ENCODE measurements at places on chromosomes 6 and 20.
A peak's percentile ranks its signal among the peaks of the same experiment; 100 is the strongest.

DNA sequence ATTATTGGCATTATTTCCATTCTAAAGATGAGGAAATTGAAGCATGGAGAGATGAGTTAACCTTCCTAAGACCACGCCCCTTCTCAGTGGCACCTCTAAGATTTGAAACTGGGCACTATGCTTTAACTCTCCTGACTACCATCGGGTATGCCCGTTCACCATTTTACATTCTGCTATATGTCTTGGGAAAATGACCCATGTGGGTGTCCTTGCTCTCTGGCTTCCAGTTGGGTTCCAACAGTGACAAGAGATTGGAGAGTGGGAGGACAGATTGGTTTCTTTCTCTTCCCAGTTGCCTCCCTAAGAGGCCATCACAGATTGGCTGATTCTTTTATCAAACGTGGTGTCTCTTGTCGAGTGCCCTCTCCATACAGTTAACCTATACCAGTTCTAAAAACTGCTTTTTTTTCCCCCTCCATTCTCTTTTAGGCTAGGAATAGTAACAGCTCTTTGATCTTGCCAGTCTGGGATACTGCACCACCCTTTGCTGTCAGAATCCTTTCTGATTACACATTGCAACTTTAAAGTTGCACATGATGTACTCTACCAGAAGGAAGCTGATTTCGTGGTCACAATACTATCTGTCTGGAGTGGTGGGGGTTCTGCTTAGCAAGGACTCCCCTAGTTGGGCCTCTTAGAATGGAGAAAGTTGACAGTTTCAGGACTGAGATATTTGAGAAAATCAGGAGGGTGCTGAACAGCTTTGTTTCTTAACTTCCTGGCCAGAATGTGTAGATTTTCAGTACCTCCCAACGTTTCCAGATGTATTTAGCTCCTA is 88.0 kb upstream of the ELOVL5 start:
- no peak for DNase-seq

DNA sequence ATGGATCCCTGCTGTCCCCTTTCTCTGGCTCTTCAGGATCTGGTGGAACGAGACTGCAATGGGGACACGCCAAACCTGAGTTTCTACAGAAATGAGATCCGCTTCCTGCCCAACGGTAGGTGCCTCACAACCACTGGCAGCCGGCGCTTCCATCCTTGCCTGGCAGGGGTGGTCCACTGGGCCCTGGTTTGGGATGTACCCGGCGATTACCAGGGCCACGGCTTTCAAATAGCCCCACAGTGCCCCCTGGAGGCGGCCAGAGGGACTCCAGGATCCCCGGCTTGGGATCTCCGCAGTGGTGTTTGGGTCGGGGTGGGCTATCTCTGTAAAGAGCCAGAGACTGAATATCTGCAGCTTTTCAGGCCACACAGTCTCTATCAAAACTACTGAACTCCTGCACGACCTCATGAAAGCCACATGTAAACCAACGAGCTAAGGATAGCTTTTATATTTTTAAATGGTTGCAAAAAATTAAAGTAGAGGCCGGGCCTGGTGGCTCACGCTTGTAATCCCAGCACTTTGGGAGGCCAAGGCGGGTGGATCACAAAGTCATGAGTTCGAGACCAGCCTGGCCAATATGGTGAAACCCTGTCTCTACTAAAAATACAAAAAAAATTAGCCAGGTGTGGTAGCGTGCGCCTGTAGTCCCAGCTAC is 3.7 kb downstream of the OGFR start:
- peak; percentile 67 for DNase-seq

- peak; percentile 49 for DNase-seq
These were observed 45.9 kb upstream of the ZNFX1 start for GRCh38 chr20:49323622-49324238.

DNA sequence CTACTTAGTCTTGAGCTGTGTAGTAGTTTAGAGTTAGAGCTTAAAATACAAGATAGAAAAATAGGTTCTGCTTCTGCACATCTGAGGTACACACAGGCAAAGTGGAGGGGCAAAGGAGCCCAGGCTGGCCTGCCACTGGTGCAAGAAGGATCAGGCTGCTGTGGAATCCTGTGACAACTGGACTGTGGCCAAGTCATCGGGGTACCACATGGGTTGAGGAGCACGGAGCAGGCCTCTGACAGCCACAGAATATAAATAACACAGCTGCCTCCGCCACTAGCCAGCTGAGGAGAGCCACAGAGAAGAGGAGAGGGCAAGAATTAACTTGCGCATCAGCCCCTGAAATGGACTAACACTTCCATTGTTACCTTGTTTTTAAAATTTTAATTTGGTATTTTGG is 206.0 kb upstream of the MARCKS start:
- no peak for DNase-seq

GRCh38 chr6:22709803-22710202 is 140.4 kb downstream of the HDGFL1 start:
- no peak for DNase-seq

DNA sequence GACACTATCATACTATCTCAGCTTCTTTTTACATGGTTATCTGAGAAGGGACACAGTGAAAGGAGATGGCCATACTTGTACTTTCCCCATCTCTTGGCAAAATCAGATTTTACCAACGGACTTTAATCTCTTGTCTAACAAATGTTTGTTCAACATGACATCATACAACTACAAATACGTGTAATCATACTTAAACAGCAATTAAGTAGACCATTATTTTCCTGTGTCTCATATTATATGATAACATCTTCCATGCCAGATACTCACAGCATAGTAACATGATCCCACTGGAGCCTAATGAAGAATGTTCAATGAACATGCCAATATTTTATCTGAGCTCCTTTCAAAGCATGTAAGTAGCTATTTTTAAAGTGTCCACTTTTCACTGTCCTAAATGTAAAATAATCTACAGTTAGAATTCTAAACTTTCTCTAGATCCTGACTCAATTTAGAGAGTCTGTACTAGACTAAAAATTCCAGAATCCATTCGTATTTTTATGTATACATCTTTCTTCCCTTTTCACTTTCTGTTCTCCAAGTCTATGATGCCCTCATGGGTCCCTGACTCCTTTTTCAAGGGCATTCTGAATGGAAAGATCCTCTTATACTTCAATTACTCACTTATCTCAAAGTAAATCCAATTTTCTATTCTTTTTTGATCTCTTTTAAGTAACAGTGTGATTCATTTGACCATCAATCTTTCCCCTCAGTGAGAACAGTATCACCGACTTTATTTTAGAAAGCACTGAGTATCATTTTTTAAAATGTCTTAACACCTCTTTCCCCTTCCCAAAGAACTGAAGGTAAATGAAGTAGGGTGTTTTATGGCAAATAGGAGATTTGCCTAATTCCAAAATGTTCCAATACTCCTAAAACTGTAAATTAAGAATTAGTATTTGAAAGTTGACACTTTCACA is 133.5 kb downstream of the CDK19 start:
- no peak for DNase-seq

- DNase-seq = no peak
These were observed 181.3 kb downstream of the PRL start for GRCh38 chr6:22115559-22115958.

DNA sequence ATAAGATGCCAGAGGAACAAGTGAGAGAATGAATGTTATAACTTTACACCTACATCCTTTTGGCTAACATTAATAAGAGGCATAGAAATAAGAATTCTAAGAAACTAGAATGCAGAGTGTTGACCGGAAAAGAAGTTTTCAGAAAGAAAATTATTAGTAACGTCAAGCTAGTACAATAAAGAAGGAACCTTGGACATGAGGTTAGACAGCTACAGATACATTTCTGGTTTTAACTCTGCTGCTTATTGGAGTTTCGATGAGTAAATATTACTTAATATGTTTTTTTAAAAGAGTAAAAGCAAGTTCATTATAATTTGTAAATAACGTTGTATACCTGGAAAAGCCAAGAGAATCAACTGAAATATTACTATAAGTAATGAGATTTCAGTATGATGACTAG is 22.7 kb downstream of the TAB2 start:
- no peak for DNase-seq

DNA sequence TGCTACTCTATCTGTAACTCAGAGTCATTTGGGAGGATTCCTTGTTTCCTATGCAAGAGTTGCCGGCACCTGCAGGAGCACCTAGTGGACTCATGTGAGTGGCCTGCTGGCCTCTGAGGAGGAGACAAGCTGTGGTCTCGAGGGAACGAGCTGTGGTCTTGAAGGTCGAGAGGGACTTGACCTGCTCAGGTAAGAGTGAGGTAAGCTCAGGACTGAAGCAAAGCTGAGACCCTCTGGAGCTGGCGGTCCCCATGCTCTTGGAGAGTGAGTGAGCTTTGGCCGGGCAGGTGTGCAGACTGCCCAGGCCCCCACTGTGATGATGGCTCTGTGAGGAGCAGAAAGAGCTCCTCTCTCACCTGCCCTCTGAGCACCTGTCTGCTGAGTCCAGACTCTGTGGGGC is 214.3 kb downstream of the MYLK4 start:
- DNase-seq = no peak

DNA sequence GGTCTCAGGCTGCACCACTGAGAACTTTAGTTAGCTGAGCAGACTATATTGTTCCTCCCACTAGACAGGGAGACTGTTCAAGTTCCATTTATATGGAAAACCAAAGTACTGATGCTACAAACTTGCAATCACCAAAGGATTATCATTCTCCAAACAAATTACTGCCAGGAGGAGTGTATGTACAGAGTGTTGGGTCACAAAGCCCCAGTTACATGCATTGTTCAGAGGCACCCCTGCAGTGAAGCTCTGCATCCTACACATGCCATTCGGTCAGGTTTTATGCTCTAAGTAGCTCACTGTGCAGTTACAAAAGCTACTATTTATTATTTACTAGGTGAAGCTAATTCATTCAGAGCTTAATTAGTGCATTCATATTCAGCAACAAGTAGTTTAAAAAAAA is 75.8 kb downstream of the SMLR1 start:
- DNase-seq = no peak

- peak; percentile 16 for DNase-seq
These were observed 11.5 kb upstream of the TMC2 start for GRCh38 chr20:2524709-2525506.
